Muscle of back (tissue), 13 donors: ENCODE measurements at places on chromosomes 4 and X. TPM values are rescaled to one million over a fixed set of nuclear protein-coding genes. Genes with fewer than 3 reads are reported as not detected.
A peak's percentile ranks its signal among the peaks of the same experiment; 100 is the strongest.

DNA sequence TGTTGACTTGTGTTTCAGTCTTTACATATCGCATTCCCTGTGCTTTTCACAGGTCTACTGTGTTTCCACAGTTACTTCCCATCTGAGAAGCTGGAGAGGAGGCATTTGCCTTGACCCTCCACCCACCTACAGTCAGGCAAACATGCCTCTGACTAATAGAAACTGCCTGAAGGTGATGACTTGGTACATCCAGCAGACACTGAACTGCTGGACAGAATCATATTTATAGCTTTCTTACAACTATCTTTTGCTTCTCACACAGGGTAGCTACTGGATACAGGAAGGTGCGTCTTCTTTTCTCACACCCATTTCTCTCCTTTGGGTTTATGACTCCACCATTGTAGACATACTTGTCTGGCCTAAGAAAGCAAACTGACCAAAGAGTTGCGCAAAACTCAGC, 58.0 kb downstream of the VGLL1 start:
- DNase-seq, result no peak

DNA sequence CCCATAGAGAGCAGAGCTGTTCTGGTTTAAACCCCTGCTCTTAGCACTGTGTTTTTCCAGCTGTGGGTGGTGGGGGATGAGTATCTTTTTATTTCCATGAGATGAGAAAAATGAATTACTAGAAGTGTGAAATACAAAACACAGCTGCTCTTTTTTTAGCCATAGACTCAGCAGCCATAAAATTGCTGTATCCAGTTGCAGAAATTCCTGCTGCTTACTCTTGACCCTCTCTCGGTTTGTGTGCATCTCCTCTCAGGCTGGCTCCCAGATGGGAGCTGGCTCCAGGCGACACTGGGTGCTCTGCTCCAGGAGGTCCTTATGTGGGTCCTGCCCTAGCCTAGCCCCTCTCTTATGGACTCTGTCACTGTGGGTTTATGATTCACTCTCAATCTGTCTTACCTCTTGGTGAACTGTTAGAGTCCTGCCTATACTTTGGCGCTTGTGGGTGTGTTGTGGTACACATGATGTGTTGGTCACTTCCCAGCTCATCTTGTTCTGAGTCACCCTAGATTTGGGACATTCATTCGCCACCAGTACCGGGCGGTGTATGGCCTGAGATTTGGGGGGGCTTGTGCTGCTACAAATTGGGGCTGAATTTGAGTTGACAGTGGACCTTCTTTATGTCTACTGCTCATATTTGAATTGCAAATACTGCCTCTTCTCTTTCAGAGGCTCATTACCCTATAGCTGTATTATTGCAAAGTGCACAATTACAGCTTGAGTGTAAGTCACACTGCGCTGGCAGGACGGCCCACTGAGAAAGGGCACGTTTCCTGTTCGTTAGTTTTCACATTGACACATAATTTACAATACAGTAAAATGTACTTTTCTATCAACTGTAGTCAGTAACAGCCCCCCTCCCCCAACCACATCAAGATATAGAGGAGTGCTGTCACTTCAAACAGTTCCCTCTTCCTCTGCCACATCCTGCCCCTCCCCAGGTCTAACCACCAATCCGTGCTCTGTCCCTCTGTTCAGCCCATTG, 46.9 kb upstream of the MSANTD1 start:
- peak; percentile 35 for DNase-seq

DNA sequence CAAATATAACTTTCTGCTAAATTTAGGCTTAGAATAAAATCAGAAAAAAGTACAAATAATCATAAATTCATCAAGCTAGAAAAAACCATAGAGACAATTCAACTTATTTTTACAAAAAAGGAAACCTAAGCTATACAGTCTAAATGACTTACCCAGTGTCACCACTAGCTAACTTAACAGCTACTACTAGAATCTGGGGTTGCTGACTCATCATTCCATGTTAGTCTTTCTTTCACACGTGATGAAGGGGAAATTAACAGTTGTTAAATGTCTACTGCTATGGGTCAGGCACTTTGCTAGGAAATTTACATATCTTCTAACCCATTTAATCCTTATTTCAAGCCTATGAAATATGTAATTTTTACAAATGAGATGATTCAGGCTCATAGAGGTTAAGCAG, 349.3 kb upstream of the GALNT7 start:
- no peak for DNase-seq

DNA sequence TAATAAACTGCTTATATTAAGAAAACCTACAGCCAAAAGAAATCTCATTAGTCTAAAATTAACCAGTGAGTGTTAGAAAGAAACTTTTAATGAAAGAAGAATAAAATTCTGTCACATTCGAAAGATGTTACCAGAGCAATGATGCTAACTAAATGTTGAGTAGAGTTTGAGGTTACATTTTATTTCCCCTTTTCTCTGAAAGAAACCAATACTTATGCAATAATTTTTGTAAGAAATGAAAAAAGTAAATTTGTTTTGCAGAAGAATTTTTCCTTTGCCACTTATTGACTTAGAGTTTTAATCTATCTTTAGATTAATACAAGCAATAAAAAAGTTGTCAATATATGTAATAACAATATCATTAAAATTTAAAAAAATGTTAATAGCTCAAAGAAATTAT, 574.0 kb upstream of the GALNTL6 start:
- DNase-seq, result no peak

DNA sequence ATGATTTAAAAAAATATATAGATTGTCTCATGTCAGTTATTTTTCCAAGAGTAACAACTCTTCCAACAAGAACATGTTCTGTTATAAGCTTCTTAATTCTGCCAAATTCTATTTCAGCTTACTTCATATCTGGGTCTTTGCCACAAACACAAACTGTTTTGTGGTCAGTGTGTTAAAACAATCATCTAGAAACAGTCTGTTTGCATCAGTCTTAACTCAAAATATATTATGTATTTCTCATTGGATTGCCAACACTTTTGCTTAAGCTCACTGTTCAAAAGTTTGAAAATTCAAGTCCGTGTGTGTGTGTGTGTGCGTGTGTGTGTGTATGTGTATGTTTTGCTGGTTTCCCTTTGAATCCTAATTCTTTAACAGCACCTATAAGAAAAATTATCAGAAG, 752.3 kb upstream of the NDST4 start:
- DNase-seq, result peak; percentile 66

- DNase-seq, result no peak
Measured at GRCh38 chrX:24343719-24344118, 16.7 kb upstream of the SUPT20HL1 start.

DNA sequence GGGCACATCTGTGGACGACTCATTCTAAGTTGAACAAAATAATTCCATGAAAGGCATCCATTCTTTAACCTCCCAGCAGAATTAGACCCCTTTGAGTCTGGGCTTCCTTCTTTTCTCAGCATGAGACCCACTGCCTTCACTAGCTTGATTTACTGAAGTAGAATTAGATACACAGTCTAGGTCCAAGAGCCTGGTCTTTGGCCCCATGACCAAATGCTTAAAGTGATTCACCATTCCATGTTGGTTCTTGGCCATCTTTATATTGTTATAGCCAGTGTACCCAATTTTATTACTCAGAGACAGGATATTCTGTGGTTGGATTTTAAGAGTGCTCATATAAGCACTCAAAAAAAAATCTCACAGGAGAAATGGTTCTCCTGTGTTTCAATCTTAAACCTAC, 155.3 kb upstream of the GPC4 start:
- no peak for DNase-seq

- DNase-seq, result no peak
Measured at GRCh38 chrX:56233682-56234081, 1.5 kb downstream of the KLF8 start.

The SHROOM3 gene
- polyA plus RNA-seq, result 23.3 TPM

The EVC gene
- 22.9 TPM for polyA plus RNA-seq

The SPANXB1 gene
- polyA plus RNA-seq, result not detected

The C1QTNF7 gene
- 0.79 TPM for polyA plus RNA-seq

The HPF1 gene
- polyA plus RNA-seq, result 32.5 TPM

The CPZ gene
- polyA plus RNA-seq, result 6.3 TPM

The OPHN1 gene
- polyA plus RNA-seq, result 12.9 TPM
